ENCODE measurements at places on chromosomes 16 and 17.

DNA sequence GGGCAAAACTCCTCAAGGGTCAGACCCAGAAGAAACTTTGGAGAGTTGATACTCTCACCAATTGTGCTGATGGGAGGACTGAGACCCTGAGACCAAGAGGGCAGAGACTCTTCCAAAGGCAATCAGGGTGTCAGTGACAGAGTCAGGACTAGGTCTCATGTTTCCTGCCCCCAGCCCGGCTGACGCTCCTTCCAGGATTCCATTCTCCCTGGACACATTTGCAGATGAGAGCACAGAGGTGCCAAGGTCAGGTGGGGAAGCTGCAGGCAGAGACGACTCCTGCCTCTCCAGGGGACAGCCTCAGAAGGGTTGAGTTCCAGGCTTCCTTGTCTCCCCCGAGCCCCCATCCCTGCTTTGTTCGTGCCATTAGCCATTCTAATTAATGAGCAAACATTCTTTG, 174.1 kb downstream of the WSCD1 start:
- DNase-seq: no peak

DNA sequence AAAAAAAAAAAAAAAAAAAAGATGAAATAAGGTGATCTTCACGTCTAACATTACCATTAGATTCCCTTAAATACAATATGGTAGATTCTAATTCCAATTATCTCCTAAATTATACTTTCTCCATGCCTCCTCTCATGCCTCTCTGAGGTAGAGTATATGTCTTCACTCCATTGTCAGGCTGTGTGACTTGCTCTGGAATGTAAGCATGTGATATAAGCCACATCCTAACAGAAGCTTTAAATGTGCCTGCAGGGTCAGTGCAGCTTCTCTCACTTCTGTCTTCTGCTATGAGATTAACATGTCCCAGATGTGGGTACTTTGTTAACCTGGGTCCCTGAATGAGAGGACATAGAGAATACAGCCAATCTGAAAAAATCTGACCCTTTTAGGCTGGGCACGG, 32.6 kb downstream of the MED13 start:
- no peak for DNase-seq

DNA sequence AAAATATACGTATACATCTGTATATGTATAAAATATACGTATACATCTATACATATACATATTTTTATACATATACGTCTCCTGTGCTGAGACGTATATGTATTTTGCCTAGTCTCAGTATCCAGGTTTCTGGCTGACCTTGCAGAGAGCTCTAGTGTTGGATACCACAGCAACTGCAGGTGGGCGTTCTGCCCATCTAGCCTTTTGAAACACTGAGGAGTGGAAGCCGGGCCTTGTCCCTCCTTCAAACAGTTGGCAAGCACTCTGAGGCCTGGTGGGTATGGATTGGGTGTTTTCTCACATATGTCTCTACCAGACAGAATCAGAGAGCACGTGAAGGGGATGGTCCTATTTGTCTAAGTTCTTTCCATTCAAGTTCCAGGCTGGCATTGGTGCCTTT, 39.4 kb upstream of the MRC2 start:
- no peak for DNase-seq

- DNase-seq: no peak
Measured at GRCh38 chr16:55204069-55204468, 119.9 kb upstream of the IRX6 start.

- DNase-seq: no peak
Measured at GRCh38 chr17:51245535-51245934, 14.3 kb downstream of the MBTD1 start.

- no peak for DNase-seq
Measured at GRCh38 chr17:47106130-47106529, 83.0 kb downstream of the CDC27 start.

- DNase-seq: no peak
Measured at GRCh38 chr16:85333744-85334640, 221.7 kb upstream of the CIBAR2 start.

- DNase-seq: no peak
Measured at GRCh38 chr17:5536866-5537650, 47.3 kb downstream of the NLRP1 start.

GRCh38 chr17:7191069-7191468, 11.9 kb upstream of the ASGR1 start:
- no peak for DNase-seq

DNA sequence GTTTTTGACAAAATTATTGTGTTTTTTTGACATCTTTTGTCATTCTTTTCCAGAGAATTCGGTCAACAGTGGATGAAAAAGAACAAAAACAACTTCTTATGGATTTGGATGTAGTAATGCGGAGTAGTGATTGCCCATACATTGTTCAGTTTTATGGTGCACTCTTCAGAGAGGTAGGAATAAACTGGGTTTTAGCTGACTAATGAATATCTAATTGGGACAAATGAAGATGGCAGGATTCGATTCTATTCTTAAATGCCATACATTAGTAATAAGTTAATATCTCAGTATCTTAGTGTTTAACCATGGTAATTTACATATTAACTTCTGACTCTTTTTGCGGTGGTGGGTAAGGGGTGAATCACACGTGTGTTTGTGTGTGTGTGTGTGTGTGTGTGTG, 74.8 kb downstream of the MAP2K4 start:
- DNase-seq: no peak

GRCh38 chr16:88088161-88088581, 136.9 kb downstream of the BANP start:
- no peak for DNase-seq

GRCh38 chr16:30622455-30623032, 12.4 kb upstream of the ZNF689 start:
- DNase-seq: no peak

DNA sequence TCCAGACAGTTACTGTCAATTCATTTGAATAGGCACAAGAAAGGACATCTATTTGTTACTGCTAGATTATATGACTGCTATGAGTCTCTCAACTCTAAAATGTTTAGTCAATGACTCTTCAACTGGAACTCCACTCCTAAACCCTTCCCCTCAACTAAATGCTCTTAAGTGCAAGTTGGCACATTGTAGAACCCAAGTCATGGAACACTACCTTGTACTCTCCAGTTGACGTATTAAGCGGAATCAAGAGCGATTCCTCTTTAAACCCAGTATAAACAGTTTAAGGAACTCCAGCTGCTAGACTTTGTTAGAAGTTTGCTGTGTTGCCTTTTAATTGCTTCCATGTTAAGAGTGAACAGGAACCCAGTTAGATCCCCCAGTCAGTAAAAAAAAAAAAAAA, 44.6 kb downstream of the STH start:
- DNase-seq: no peak

DNA sequence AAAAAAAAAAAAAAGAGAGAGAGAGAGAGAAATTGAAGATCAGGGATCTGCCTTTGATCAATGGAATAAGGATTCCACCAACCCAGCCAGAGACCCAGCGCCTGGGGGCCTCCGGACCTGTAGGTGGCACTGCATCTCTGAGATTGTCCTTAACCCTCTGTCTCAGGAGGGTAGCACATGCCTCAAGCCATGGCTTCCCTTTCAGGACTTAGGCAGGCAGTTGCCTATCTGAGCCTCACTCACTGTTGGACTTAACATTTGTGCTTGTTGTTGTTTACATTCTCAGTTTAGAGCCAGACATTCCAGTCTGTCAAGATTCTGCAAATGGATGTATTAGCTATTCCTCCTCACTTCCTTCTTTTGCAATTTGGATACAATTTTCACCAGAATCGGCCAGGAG, 5.1 kb upstream of the SCNN1B start:
- DNase-seq: peak; percentile 34

DNA sequence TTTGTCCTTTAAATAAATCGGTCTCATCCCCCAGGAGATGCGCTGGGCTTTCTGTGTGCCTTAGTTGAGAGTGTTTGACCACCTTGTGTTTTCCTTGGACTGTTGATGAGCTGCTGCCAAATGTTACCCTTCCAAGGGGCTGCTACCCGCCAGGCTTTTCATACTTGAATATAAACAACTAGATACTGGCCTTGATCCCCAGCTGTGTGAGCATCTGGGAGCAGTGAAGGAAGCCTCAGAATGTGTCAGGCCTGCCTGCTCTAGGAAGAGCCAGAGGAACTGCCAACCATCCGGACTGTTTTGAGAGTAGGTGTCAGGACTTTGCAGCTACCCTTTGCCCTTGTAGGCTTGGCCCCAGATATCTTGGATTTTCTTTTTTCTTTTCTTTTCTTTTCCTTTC, 57.8 kb downstream of the LDHD start:
- no peak for DNase-seq

DNA sequence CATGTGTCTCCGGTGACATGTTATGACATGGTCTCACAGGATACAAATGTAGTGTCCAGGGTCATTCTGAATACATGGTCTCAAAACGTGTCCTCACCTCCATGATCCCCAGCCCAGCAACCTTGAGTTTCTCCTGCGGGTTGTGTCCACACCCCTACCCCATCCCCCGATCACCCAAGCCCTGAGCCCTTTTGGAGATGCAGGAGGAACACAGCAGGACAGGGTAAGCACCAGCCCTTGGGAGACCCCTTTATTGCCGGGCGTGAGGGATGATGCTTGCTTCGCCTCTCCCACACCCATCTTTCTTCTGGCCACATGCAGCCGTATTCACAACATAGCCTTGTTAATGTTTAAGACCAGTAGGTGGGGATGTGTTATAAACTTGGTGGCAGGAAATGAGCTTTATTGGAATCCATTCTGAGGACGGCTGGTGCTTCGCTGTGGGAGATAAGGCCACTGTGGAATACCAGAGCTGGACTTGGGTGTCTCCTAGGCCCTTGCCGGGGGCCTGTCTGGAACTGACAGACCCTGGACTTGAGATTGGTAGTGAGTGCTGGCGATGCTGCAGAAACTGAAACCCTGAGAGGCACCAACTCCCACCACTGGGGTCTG, 5.5 kb downstream of the TMEM132E start:
- no peak for DNase-seq

GRCh38 chr17:8867361-8867981, at the start of gene PIK3R6:
Gene PIK3R6 (minus strand): TSS chr17:8867674. CDS start chr17:8849794, 17,880 bp downstream.
- no peak for DNase-seq

DNA sequence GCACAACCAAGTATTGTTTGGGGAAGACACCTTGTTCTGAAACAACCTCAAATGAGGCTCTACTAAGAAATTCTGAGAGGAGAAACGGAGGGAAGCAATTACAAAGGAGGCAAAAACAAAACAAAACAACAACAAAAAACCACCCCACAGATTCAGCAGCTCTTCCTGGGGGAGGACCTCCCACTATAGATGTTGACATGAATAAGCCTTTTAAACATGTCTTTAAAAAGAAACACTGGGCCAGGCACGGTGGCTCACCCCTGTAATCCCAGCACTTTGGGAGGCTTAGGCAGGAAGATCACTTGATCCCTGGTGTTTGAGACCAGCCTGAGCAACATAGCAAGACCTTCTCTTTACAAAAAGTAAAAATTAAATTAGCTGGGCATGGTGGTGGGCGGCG, 22.6 kb upstream of the JPH3 start:
- no peak for DNase-seq

DNA sequence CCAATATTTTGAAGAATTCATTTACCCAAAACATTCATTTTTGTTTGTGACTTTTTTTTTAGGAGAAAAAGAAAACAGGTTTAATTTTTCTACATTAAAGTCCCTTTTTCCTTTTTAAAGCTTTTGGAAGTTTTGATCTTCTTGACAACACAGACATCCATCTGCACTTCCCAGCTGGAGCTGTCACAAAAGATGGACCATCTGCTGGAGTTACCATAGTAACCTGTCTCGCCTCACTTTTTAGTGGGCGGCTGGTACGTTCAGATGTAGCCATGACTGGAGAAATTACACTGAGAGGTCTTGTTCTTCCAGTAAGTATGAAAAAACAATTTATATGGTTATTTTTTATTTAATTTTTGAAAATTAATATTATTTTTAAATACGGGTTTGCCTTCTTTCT, 37.2 kb downstream of the SIAH1 start:
- peak; percentile 28 for DNase-seq

GRCh38 chr17:77124192-77124889, 16.4 kb upstream of the SEC14L1 start:
- DNase-seq: no peak

GRCh38 chr17:74831444-74832146, 28.1 kb downstream of the GRIN2C start:
- DNase-seq: no peak

DNA sequence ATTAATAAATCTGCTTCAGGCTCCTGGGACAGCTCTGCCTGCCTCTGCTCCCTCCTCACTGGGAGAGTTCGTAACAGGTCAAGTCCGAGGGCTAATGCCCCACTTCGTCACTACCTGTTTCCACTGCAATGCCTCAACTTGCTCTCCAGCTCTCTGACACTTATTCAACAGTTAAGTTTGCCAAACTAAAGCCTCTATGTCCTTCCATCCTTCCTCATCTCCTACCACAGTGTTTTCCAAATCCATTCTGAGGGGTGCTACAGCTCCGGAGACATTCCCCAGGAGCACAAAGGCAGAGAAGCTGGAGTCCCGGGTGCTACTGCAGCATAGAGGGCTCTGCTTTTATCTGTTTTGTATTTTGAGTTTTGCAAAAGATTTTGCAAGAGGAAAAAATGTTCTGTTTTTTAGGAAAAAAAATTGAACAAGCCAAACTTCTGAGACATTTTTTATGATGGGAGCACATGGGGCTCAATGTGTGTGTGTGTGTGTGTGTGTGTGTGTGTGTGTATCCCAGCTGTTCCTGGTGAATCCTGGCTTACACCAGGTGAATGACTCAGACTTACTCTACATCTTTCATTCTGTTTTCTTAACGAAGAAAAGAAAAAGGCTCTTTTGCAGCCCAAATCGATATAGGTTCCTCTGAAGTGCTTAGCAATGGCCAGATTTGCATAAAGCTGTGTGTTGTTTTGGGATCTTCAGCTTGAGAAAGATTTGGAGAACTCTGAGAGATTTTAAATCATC, 46.1 kb upstream of the MYOCD start:
- no peak for DNase-seq

DNA sequence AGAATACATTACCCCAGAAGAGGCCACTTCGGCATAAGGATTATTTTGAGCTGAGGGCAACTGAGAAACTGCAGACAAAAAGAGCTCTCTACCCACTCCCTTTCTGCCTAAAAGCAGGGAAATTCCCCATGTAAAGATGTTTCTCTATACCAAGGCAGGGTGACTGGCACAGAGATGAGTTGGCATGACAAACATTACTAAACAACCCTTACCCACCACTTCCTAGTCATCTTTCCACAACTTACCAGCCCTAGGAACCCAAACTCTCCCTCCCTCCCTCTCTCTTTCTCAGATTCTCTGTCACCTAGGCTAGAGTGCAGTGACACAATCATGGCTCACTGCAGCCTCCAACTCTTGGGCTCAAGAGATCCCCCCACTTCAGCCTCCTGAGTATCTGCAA, 68.6 kb downstream of the EMP2 start:
- DNase-seq: no peak

GRCh38 chr17:1312261-1312870, 32.9 kb downstream of the TRARG1 start:
- DNase-seq: peak; percentile 56
